ENCODE measurements at places on chromosomes 4 and X. TPM values are rescaled to one million over a fixed set of nuclear protein-coding genes. Genes with fewer than 3 reads are reported as not detected.

PCYT1B gene
- polyA plus RNA-seq = 2.6 TPM

NUDT10 gene
- polyA plus RNA-seq = 11.1 TPM

PPBP gene
- polyA plus RNA-seq = 40.9 TPM

ENPEP gene
- 152 TPM for polyA plus RNA-seq

F9 gene
- 0.27 TPM for polyA plus RNA-seq

DUSP9 gene
- 2.7 TPM for polyA plus RNA-seq

PRKG2 gene
- 2.6 TPM for polyA plus RNA-seq

TTC29 gene
- 0.15 TPM for polyA plus RNA-seq

GRCh38 chr4:26342328-26343037 is 21.7 kb downstream of the RBPJ start:
- DNase-seq = no peak

DNA sequence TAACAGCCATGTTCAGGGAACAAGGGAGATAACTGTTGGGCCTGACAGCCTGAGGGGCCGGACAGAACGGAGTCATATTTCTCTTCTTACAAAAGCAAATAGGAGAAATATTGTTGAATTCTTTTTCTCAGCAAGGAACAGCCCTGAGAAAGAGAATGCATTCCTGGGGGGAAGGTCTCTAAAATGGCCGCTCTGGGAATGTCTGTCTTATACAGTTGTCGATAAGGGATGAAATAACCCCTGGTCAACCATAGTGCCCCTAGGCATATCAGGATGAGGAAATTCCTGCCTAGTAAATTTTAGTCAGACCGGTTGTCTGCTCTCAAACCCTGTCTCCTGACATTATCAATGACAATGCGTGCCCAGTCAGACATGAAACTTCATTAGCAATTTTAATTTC is 1925.5 kb downstream of the PCDH7 start:
- no peak for DNase-seq

DNA sequence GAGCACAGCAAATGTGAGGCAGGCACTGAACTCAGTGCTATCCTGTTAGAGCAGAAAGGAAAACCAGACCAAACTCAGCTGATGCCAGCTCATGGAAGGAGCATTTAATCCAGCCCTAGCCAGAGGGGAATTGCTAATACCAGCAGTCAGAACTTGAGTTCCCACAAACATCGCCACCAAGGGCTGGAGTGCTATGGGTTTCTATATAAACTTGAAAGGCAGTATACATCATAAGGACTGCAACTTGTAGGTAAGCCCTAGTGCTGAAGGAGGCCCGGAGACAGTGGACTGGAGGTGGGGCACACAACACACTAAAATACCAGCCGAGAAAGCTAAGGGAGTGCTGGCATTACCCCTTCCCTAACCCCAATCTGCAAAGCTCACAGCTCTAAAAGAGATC is 440.2 kb downstream of the PRR32 start:
- no peak for DNase-seq

GRCh38 chr4:112341033-112341432 is 43.9 kb downstream of the ALPK1 start:
- DNase-seq = no peak

DNA sequence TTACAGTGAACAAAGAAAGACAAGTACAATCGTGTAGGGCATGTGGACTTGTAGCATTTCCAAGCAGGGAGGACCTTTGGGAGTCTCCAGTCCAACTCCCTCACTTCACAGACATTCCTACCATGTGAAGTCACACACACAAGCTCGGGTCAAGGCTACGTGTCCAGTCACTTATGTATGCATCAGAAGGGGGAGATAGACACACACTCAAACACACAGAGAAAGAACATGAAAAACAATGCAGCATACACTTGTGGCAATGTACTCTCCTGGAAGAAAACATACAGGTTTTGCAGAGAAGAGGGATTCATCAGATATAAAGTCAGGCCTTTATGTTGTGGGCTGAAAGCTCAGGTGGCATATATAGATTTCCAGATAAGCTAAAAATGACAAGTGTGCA is 136.1 kb upstream of the MID1 start:
- DNase-seq = no peak

DNA sequence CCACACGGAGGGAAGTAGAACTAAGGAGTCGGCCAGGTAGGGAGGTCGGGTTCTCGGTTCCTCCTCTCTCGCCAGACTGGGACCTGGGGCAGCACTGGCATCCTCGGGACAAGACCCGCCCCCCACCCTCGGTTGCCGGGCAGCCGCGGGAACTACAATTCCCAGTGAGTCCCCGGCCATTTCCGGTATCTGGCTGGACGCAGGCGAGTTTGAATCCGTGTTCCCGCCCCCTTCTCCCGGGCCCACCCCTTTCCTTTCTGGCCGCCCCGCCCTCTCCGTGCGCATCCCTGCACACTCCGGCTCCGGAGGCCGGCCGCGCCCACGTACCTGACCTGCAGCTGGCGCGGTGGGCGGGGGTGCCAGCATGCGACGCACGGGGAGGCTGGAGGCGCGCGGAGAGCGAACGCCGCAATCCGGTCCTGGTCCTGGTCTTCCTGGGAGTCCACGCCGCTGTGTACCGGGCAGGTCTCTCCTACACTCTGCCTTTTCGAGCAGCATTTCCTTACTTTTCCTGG is 10.2 kb upstream of the DLG3 start:
- DNase-seq = no peak

GRCh38 chrX:38656350-38656915 is 95.1 kb downstream of the TSPAN7 start:
- DNase-seq = no peak

- DNase-seq = no peak
Observed at GRCh38 chr4:183920512-183920911, 15.4 kb downstream of the STOX2 start.

DNA sequence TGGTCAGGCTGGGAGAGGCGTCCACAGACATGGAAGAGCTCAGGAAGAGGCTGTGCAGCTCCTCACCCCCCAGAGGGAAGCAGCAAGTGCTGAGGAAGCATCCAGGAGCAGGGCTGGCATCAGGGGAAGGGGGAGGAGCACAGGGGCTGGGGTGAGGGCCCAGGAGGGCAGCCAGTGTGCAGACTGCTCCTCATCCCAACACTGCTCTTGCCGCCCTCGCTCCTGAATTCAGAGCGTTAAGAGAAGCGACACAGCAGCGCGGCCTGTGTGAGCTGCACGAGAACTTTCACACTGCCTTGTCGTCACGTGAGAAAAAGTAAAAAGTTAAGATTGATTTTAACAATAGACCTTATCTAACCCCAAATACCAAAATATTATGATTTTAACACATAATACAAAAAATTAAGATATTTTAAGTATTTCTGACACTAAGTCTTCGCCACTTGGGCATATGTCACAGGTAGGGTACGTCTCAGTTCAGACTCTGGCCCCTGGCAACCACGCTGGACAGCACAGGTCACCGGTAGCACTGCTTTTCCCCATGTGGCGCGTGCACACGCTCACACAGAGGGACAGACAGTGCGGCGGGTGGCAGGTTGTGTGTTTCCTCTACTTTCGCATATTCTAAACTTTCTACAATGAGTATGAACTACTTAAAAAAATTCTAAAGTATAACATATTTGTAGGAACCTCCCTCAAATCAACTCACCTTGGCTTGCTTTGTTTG is 19.7 kb downstream of the NOP14 start:
- no peak for DNase-seq

DNA sequence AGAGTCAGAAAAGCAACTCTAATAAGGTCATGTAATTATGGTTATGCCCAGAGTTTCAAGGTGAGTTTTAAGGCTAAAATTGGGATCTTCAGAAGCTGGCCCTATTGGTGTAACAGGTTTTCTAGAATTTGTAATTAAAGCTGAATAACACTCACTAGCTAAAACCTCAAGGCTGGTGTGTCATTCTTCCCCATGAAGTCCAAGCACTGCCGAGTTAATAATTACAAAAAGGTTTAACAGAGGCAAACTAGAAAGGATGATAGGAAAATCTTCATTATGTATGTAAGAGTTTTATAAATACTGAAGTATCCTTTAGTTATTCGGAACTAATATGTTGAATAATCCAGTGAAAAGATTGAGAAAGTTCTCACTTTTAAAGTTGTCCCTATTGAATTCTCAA is 34.3 kb downstream of the MXRA5 start:
- DNase-seq = no peak

DNA sequence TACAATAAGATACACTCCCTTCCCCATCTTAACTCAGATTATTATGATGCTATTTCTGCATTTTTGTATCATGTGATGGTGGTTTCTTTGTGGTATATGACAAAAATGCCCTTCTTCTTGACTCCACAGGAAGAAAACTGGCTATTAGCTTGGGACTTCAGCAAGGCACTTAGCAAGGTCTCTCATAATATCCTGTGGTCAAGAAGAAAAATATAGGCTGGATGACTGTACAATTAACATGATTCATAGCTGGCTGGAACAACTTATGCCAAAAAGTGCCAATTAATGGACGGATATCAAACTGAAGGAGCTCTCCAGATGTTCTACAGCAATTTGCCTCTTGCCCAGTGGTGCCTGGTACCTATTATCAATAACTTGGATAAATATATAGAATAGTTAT is 2.3 kb upstream of the MID1IP1 start:
- DNase-seq = no peak

GRCh38 chrX:72094894-72095293 is 36.8 kb downstream of the RTL5 start:
- DNase-seq = no peak

- DNase-seq = no peak
Observed at GRCh38 chr4:173018446-173018845, 150.2 kb upstream of the GALNT7 start.

GRCh38 chr4:8092282-8092681 is 66.3 kb downstream of the ABLIM2 start:
- DNase-seq = no peak

DNA sequence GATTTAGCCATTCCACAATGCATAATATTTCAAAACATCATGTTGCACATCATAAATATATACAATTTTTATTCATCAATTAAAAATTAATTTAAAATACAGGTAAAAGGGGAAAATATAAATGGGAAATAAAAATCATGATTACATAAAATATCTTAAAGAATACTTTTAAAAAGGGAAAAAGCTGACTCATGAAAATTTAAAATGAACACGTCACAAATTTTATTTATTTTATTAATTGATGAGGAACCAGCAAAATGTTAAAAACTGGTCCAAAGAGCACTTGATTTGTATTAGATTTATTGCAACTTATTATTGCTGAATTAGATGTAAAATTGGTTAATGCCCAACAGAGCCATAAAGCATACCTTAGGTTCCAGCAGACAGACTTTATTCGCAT is 78.5 kb upstream of the ANK2 start:
- DNase-seq = no peak

GRCh38 chrX:132576939-132577338 is 88.1 kb upstream of the MBNL3 start:
- DNase-seq = no peak

- DNase-seq = no peak
Observed at GRCh38 chr4:11393551-11393950, 35.1 kb downstream of the HS3ST1 start.

DNA sequence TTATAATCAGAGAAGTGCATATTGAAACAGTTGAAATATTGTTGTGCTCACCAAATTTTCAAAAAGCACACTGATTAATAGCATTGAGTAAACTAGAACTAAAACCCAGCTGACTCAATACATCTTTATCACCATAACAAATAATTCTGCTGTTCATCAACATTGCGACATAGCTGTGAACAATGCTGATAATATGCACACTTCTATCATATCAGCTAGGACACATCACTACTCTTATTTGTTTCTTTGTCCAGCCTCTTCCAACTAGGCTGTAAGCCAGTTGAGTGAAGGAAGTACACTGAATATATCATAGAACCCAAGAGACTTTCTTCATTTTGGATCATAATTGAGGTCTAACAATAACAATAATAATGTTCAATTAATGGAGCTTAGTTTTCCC is 349.7 kb downstream of the IQCM start:
- no peak for DNase-seq

- DNase-seq = no peak
Observed at GRCh38 chr4:183873409-183874185, 31.5 kb upstream of the STOX2 start.

GRCh38 chr4:145199051-145199716 is 18.8 kb upstream of the OTUD4 start:
- DNase-seq = no peak
